ENCODE measurements at places on chromosomes 1 and 21.

GRCh38 chr1:93964096-93964776 lies 55.0 kb upstream of the GCLM start:
- DNase-seq: no peak

GRCh38 chr21:43829575-43830119 lies 35.4 kb upstream of the AGPAT3 start:
- DNase-seq: no peak

GRCh38 chr1:30761381-30762151 lies 4.0 kb upstream of the LAPTM5 start:
- DNase-seq: peak; percentile 14

GRCh38 chr1:51482881-51483280 lies 36.2 kb downstream of the EPS15 start:
- DNase-seq: no peak

GRCh38 chr21:39633770-39634181 lies 21.0 kb downstream of the B3GALT5 start:
- DNase-seq: peak; percentile 62

- DNase-seq: no peak
These were observed 11.7 kb upstream of the EPHA2 start for GRCh38 chr1:16167331-16168143.

GRCh38 chr1:26412180-26412840 lies 1.7 kb downstream of the LIN28A start:
- no peak for DNase-seq

DNA sequence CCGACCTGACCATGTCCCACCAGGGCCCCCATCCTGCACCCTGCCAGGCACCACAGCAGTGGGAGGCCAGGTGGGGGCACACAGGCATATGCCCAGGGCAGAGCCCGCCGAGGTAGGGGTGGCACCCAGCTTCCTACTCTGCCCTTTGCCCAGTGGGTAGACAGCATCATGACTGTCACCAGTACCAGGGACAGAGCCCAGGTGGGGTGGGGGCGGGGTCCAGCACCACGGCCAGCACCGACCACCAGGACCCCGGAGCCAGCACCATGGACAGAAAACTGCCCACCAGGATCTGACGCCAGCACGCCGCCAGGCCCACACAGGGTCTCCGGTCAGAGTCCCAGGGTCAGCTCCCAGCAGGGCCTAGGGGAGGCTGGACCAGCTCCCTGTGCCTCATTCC lies 3.8 kb downstream of the TAS1R3 start:
- no peak for DNase-seq

DNA sequence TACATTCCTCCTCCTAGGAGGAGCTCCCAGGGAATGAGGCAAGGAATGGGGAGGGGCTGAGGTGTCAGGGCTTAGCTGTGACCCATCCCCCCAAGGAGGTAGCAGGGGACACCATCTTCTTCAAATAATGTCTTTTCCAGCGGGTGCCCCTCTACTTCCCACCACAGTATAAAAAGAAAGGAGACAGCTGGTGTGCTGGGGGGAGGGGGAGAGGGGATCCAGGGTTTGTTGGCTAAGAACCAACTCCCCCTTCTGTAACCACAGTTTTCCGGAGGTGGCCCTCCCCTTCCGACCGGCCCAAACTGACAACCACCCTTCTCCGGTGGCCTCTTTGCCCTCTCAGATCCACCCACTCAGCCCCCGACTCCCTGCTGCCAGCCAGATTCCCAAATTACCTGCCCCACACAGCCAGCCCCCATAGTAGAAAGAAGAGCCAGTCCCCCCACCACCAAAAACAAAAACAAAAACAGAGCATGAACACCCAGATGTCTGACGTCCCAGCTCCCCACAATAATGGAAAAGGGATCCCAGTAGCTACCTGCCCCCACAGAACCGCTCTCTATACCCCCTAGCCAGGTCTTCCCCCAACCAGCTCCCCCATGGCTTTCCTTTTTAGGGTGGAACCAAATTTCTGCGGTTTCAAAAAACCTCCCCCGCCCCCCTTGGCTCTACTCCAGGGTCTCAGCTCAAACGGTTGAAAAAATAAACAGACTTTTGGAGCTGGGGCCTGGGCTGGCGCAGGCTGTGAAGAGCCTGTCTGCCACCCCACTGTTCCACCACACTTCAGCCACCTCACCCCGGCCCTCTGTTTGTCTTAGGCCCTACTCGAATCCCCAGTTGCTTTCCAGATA lies 2.1 kb downstream of the ARHGEF2 start:
- DNase-seq: peak; percentile 90

- DNase-seq: peak; percentile 10
These were observed 152.0 kb upstream of the HMCN1 start for GRCh38 chr1:185581961-185582725.

DNA sequence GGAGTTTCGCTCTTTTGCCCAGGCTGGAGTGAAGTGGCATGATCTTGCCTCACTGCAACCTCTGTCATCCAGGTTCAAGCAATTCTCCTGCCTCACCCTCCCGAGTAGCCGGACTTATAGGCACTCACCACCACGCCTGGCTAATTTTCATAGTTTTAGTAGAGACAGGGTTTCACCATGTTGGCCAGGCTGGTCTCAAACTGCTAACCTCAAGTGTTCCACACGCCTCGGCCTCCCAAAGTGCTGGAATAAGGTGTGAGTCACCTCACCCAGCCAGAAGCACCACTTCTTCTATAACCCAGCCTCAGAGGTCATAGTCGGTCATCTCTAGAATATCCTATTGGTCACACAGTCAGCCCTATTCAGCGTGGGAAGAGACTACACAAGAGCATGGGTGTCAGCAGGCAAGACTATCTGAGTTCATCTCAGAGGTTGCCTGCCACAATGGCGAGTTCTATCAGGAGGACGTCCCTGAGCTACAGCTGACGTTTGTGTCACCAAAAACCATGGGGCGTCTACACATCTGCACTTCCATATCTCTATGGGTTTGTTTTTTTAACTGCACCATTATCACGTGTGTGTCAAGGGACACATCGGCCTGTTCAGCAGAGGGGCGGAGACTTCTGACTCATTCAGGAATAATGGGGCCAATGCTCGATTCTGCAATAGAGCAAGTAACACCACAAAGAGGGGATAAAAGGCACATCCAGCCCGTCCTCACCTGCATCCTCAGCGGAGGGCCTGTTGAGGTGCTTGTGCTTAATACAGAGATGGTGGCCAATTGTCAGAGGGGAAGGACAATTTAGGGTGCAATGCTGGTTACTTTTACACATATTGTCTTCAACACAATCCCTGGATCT lies 256.3 kb upstream of the IRF2BP2 start:
- peak; percentile 32 for DNase-seq

GRCh38 chr1:92951141-92951582 lies 10.1 kb downstream of the DIPK1A start:
- peak; percentile 30 for DNase-seq

DNA sequence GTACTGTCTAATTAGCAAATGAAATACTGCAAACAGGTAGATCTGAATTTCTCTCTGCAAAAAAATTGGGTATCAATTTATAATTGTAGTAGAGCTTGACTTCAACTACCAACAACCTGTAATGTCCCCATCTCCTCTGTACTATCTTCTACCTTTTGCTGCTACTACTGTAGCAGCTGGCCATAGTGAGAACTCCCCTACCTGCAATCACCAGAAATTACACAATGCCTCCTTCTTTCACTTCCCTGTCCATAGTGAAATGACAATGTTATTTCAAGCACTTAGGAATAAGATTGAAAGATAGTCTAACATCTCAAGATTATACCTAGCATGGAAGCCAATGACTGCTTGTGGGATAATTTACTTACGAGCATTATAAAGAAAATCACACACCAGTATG lies 100.4 kb downstream of the ACBD6 start:
- no peak for DNase-seq

GRCh38 chr1:180571832-180572636 lies 13.3 kb downstream of the OVAAL start:
- DNase-seq: no peak

- DNase-seq: no peak
These were observed 202.3 kb upstream of the BRINP3 start for GRCh38 chr1:190679983-190680382.

DNA sequence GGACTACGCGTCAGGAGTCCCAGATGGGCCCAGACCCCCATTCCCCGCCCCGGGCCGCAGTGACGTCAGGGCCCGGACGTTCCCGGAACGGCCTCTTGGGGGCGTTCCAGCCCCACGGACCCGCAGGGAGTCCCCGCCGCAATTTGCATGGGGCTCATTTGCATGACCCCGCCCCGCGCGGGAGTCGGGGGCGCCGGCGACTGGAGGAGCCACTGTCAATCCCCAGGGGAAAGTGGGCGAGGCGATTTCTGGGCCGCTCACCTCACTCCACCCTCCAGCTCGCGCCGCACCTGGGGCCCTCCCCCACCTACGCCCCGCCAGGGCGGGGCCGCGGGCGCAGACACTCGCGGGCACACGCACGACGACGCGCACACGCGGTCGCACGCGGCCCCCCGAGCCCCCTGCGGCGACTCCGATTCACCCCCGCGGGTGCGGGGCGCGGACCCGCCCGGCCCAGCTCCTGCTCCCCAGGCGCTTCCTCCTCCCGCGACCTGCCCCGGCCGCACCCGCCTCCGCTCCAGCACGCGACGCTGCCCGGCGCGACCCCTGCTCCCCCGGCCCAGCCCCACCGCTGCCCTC lies 13.2 kb downstream of the AGRN start:
- DNase-seq: no peak

GRCh38 chr1:196128835-196129234 lies 479.4 kb downstream of the KCNT2 start:
- DNase-seq: no peak

GRCh38 chr1:99919220-99919619 lies 50.6 kb upstream of the SLC35A3 start:
- DNase-seq: no peak

DNA sequence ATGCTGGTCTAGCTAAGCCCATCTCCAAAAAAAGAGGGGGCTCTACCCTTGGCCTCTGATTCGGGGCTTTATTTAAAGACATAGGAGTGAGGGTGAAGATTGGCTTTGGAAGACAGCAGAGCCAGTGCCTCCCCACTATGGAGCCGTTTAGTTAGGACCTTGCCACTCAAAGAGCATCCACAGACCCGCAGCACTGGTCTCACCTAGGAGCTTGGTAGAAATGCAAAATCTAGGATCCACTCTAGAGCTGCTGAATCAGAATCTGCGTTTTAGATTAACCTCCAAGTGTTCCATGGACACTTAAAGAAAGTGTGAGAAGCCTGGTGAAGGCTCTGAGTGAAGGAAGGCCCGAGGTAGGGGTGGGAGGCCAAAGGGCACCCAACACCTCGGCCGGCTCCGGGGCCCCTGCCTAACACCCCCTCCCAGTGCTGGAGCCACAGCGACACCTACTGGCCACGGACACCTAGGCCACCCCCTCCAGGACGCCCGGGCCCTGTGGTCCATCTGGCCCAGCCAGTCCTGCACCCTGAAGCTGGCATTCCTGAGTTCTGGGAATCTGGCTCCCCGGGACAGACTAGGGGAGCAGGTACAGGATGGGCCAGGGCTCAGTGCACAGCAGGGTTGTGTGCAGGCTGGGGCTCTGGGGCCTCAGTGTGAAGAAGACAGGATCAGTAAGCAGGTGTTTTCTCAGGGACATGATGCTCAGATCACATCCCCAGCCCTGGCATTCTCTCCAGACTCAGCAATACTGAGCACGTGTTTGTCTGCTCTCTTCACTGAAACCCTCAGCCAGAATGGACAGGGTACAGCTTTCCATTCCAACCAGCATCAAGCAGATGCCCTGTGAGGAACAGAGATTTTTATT lies 79.2 kb downstream of the TMEM53 start:
- DNase-seq: peak; percentile 62

GRCh38 chr1:59733443-59734141 lies 81.2 kb upstream of the HOOK1 start:
- DNase-seq: no peak

DNA sequence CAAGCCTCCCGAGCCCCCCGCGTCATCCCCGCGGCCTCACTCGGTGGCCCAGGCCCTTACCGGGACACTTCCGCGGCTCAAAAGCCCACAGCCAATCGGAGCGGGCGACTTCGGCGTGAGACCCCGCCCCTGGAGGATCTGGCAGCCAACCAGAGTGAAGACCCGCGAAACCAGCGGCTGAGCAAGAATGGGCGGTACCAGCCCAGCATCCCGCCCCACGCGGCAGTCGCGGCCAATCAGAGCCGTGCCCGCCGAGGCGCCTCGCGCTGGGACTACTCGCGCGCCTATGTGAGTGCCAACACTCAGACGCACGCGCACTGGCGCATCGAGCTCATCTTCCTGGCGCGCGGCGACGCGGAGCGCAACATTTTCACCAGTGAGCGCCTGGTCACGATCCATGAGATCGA lies 22.5 kb downstream of the DISP3 start:
- no peak for DNase-seq

DNA sequence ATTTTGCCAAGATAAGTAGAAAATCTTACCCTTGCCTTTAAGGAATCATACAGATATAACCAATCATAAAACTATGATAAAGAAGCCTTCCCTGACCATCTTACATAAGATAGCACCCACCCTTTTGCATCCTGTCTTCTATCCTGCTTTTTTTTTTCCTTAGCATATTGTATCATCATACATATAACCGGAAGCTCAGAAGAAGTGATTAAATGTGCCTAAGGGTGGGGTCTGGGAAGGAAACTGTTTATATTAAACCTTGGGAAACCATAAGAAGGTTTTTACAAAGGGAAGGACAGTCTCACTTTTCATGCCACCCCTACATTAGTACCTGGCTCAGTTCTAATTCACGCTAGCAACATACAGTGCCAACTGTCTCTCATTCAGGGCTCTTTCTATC lies 66.8 kb downstream of the LUZP1 start:
- no peak for DNase-seq

DNA sequence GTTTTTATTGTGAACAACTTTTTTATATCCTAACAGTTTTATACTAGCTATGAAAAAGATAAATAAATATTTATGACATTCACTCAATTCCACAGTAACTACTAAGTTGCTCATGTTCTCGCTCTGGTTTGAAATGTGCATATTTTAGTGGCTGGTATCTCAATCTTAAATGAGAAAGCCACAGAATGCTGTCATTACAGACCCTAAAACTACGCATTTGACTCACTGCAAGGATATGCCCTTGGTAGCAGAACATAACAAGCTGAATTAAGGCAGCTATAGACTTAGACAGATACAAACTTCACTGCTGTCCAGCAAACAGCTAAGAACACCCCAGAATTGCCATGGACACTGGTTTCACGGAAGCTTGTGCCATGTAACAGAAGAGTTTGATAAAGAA lies 19.0 kb downstream of the DAB1 start:
- DNase-seq: no peak

GRCh38 chr1:166703726-166704462 lies 135.4 kb upstream of the POGK start:
- DNase-seq: no peak

DNA sequence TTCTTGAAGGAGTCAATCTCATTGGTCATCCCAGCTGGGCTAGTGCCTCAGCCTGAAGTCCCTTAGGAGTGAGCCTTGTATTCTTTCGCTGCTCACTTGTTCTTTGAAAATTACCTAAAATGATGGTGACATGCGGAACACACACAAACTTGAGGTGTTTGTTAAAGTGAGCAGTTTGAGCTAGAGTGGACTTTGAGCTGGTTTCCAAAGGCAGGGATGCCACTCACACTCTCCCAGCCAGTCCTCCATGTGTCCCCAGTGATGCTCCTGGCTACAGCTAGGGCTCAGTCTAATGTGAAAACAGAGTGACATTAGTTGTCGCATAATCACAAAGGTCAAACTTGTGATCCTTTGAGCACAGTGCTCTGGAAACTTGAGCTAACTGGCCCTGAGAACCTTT lies 84.3 kb downstream of the DTL start:
- no peak for DNase-seq

GRCh38 chr1:54372978-54373377 lies 33.2 kb downstream of the SSBP3 start:
- no peak for DNase-seq
